Substantia nigra (tissue), 51 donors: ENCODE measurements at places on chromosomes 5 and 9.
A peak's percentile ranks its signal among the peaks of the same experiment; 100 is the strongest.

DNA sequence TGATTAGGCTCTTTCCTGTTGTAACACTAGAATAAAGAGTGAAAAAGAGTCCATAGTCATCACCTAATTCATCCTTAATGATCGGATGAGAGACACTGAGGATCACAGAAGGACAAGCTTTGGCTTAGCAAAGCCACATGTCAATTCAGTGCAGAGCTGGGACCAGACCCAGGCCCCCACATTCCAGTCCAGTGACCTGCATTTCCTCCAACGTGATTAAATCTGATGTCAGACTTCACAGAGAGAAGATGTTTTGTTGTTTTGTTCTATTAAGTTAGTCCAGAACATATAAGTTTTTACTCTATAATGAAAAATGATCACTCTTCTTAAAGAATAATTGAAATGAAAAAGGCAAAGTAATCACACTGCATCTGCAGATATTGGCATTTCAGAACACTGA lies 377.9 kb upstream of the PAPPA start:
- DNase-seq: no peak

DNA sequence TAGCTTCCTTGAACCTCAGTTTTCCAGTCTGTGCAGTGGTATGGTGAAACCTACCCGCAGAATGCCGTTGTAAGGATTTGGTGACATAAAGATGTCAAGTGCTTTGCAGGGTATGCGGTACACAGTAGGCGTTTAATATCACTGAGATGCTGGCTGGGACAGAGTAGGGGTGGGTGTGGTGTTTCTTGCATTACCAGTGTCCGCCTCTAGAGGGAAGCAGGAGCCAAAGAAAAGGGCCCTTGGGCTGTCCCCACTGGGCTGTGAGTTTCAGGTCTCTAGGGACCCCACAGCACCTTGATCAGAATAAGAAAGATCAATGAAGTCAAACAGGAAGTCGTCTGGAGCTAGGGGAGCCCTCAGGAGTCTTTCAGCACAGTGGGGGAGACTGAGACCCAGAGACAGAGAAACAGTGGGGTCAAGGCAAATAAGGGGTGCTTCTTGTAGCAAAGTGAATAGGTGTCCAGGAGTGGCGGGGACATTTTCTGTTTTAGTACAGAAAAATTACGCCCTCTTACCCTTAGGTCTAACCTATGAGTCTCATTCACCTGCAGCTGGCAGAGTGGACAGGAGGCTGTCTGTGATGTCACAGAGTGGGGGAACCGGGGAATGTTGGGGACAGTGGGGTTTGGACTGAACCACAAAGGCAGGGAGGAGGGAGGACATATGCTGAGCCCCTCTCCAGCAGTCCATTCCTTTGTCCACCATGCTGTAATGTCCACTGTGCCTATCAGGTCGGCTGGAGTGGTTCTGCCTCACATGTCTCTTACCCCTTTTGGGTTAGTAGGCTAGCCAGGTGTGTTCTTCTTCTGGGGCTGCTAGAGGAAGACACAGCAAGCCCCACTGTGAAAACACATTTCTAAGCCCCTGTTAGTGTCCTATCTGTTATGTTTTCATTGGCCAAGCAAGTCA lies 4.7 kb upstream of the TEX53 start:
- peak; percentile 13 for DNase-seq

DNA sequence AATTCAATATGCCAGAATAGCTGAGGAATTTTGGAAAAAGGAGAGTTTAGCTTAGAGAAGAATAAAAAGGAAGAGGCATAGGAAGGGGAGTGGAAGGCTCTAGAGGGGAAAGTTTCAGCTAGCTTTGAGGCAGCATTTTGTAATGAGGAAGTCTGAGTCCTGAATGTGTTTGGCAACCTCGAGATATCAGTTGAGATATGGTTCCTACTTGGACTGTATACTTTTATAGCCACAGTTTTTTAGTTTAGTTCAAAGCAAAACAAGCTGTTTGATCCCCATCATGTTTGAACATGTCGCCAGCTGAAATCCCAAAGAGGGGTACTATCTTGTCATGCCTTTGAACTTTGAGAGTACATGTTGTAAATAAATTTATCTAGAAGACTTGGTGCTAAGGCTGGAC lies 559.0 kb upstream of the FTMT start:
- DNase-seq: no peak

- DNase-seq: no peak
Observed at GRCh38 chr9:96441798-96442445, 8.0 kb upstream of the HABP4 start.

- DNase-seq: no peak
Observed at GRCh38 chr9:134233022-134233421, 68.7 kb upstream of the RNU6ATAC start.

GRCh38 chr5:33834334-33834733 lies 57.5 kb downstream of the ADAMTS12 start:
- DNase-seq: no peak

GRCh38 chr5:92353107-92354030 lies 970.3 kb upstream of the ARRDC3 start:
- no peak for DNase-seq

DNA sequence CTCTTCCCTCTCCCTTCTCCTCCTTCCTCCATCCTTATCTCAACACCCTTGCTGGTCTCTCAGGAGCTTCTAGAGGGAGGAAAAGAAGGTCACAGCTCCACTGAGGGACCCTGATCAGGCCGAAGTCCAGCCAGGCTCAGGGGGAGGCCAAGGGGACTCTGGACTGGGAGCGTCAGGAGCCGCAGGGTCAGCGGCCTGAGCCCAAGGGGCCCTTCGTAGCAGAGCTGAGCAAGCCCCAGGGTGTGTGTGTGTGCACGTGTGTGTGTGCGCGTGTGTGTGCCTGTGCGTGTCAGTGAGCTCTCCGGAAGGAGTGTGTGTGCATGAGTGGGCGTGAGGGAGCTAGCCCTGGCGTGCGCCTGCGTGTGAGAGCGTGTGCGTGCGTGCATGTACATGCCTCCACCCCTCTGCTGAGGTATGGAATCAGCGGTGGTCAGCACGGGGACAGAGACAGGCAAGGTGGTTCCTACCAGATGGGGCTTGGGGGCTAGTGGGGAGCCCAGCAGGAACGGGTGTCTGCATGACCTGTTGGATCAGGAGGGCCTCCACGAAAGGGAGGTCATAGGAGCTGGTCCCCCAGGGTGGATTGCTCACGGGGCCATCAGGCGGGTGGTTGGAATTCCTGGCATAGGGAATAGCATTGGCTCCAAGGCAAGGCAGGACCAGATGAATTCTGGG lies 10.0 kb upstream of the AGPAT2 start:
- DNase-seq: no peak

GRCh38 chr5:127074466-127074865 lies 1.2 kb upstream of the C5orf63 start:
- DNase-seq: no peak

DNA sequence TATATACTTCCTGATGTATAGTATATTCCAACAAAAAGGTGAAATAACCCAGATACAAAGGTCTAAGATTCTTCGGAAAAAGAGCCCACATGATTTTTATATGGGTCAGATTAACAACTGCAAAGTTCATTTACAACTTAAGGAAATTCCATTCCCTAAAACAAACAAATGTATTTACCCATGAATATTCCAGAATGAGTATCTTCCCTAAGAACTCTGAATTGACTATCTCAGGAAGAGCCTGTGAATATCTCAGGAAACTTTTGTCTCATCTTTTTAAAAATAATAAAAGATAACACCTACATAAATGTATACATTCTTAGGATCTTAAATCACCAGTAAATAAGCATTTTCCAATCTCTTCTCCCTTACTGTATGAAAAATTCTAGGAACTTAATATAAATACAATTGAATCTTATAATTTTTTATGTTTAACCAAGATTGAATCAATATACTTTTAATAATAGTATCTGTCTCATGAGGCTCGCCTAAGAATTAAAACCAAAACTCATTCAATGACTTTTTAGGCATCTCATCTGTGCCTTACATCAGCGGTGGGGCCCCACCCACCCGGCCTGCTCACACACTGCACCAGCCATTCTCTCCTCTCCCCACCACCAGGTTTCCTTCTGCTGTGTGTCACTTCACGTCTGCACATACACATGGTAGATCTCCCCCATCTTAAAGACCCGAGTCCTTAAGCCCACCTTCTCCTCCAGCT lies 78.1 kb downstream of the RAPGEF1 start:
- DNase-seq: no peak

- no peak for DNase-seq
Observed at GRCh38 chr9:86703346-86703745, 244.0 kb downstream of the GAS1 start.

DNA sequence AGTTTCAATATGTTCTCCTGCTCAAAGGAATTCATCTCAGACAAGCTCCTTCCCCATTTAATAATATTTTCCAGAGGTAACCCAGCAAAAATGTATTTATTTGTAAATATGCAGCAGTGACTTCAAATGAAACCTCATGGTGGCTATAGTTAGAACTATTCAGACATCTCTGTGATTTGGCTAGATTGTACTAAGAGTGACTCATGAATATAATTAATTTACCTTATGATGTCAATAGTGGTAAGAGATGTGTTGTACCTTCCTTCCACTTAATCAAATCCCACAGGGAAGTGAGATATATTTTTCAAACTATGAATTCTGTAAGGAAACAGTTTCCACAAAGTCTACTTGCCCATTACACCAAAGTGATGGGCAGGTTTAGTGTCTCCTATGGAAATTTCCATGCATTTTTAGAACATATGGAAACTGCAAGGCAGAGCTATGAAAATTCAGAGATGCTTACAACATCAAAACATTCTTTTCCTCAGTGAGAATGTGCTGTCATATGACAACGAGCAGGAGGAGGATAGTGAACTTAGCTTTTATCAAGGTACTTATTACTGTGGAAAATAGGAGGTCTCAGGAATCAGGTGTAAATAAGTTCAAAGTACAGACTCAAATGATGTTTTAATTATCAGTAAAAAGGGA lies 34.0 kb upstream of the SPDL1 start:
- DNase-seq: no peak

GRCh38 chr9:120912958-120913646 lies 13.5 kb downstream of the TRAF1 start:
- DNase-seq: no peak

GRCh38 chr5:157076558-157076957 lies 17.6 kb upstream of the HAVCR1 start:
- peak; percentile 1 for DNase-seq

- DNase-seq: no peak
Observed at GRCh38 chr9:98992885-98993569, 49.3 kb downstream of the COL15A1 start.

DNA sequence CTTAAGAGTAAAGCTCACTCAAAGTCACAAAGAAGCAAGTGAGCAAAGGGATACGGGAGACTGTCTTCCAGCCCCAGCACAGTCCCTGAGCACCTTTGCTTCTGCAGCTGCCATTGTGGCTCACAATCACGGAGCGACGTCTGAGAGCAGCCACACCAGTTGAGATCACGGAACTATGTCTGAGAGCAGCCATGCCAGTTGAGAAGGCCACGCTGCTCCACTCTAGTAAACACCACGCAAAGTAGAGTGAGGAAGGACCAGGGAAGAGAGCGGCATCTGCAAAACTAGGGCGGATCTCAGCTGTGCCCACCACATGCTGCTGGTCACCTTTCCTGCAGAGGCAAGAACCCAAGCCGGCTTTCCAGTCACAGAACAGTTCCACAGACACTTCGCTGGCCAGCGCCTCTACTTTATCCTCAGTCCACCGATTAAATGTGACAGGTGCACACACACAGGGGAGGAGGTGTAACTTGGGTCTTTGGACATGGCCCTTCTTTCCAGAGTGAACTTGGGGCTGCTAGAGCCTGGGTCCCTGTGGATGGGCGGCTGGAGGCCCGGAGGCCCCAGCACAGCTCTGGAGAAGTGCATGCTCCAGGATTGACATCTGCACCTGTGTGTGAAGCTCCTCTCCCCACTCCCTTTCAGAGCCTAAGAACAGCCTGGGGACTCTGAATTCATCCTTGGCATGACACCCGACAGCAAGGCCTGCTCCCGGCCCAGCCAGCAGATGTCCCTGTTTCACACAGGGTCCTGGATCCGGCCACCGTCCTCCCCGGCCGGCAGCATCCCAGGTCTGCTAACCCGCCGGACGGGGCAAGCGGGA lies 324.9 kb upstream of the IRX4 start:
- DNase-seq: no peak

- DNase-seq: no peak
Observed at GRCh38 chr5:78893940-78894677, 91.0 kb downstream of the ARSB start.
